ENCODE measurements at places on chromosomes 7 and 10.

- DNase-seq: no peak
Measured at GRCh38 chr7:22588351-22588750, 88.4 kb upstream of the STEAP1B start.

DNA sequence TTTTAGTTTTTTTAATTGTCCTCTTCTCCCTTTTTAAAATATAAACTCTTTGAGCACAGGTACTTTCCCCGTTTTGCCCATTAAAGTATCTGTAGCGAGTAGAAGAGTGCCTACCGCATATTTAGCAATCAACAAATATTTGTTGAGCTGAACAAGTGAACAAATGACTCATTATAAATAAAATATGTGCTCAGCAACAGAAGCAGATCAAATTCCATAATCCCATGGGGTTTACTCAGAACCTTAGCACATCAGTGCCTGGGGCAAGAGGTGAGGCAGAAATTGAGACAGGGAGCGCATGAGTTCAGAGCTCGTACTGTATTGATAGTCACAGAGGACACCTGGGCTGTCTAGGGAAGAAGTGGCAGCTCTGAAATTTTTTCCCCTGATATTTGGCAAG lies 161.0 kb downstream of the SEM1 start:
- DNase-seq: no peak

DNA sequence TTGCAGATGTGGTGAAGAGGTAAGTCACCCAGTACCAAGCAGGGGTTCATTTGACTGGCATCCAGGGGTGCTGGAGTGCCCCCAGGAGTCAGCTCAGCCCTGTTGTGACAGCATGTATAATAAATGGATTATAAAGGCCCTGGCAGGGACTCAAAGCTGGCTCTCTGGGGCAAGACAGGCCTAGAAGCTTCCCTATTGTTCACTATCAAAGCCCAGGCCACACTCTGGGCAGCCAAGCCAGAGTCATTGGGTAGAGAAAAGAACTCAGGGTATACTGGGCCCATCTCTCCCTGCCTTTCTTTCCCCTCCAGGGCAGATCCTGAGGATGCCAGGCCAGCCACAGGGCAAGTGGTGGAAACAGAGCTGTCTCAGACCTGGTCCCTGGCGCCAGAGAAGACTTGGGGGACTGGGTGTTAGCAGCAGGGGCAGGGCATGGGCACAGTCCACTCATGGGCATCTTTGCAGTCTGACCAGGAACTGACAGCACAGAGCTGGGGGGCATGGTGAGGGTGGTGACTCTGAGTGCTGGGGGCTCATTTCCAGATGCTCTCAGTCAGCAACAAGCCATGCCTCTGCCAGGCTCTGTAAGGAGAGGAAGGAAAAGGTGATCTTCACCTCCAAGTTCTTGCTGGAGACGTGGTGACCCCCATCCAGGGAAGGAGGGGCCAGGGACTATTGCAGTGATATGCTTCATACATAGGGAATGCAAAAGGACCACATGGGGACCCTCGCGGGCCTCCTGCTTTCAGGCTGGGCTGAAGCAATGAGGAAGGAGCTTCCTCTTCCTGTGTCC lies 11.7 kb downstream of the RBP3 start:
- no peak for DNase-seq

DNA sequence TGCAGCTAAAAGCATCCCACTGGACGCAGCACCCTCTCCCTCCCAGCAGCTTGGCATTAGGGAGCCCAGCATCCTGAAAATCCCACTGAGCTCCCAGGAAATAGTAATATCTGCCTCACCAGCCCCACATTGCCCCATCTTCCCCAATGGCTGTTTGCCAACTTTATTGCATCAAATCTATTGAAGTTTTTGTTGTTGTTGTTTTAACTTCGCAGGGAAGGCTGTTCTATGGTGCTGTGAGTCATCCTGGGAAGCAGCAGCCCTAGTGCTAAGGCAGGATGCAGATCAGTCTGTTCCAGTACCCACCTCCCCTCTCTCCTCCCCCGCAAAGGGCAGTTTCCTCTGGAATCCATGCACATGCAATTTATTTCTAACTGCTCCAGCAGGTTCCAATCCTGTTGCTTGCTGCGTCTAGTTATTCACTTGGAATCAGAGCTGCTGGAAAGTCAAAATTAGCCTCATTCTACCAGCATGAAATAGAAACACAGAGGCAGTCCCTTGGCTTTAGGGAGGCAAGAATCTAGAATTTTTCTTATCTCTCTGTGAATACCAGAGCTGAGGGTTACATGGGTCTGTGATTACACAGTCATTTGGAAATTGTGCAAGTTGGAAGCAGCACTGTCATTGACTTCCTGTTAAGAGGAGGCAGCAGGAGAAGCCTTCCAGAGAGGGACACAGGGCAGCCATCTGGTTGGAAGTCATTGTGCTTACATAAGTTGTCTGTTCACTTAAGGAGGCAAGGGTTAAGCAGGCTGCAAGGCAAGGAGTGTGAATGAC lies 115.9 kb upstream of the CACUL1 start:
- no peak for DNase-seq

DNA sequence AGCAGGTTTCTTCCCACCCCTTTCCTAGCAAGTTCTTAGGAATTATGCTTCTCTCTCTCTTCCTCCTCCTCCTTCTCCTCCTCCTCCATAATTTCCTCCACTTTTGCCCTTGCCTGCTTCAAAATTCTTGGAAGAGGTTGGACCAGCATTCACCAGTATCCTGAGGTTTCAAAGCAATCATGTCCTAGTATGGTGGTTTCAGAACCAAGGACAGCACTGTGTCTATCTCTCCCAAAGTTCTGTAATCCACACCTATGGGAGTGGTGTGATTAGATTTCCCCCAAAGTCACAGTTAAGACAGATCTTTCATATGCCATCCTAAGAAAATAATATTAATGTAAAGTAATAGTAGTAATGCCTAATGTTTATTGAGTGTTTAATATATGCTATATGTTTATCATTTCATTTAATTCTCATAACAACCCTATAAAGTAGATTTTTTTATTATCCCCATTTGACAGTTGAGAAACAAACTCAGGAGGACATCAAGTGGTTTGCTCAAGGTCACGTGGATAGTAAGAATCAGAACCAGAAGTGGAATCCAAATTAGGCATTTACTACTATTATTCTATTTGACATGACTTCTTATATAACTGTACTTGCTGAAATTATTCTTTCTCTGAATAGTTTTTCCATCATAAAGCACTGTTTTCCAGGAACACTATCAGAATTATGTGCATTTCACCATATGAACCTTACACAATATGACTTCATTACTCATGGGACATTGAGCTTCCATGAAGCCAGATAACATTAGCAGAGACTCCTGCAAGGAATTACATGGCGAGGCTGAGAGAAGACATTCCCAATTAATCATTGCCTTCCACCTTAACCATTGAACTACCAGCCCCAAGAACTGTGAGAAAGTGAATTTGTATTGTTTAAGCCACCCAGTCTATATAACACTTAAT lies 91.4 kb downstream of the IPMK start:
- DNase-seq: no peak

GRCh38 chr10:78220781-78221180 lies 187.1 kb downstream of the RPS24 start:
- DNase-seq: no peak

- DNase-seq: no peak
Measured at GRCh38 chr7:120504386-120504785, 231.4 kb downstream of the KCND2 start.

DNA sequence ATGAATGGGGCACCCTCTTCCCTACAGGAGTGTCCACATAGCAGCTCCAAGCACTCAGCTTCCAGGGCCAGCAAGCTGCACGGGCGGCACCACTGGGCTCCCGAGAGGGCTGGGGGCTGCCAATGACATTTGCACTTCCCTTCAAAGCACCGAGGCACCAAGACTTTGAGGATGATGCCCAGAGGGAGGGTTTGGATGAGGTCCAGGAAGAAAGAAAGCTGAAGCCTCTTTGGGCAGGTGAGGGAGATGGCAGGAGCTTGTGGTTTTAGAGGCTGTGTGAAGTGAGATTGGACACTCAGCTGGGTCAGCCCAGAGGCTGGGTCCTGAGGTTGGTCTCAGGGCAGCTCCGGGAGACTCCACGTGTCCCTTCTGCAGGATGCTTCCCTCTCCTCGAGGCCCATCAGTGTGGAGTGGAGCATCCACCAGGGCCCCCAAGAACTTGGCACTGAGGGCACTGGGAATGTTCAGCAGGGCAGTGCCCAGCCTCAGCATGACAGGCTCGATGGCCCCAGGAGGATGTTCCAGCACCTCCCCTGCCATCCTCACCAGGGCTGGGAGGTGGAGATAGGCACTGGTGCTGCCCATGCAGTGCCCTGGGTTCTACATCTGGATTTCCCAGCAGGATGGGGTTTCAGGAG lies 54.9 kb upstream of the IGFBP3 start:
- DNase-seq: no peak

DNA sequence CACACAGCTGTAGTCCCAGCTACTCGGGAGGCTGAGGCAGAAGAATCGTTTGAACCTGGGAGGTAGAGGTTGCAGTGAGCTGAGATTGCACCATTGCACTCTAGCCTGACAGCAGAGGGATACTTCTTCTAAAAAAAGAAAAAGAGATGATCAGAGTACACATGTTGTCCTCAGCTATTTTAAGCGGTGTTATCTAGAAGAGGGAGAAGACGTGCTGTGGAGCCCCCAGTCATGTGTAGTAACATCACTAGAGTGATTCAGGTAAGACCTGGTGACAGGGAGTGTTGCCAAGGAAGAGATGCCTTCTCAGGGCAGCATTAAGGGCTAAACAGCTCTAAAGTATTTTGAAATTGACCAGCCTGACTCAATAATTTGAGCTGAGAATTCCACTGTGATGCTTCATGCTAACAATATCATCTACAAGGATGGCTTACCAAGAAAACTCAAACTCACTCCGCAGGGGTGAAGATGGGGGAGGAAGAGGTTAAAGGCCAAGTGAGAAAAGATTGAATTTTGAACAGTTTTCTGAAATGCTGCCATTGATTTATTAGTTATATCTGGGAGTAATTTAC lies 97.4 kb downstream of the KLF6 start:
- no peak for DNase-seq

GRCh38 chr10:20254078-20254477 lies 437.8 kb downstream of the PLXDC2 start:
- DNase-seq: no peak

DNA sequence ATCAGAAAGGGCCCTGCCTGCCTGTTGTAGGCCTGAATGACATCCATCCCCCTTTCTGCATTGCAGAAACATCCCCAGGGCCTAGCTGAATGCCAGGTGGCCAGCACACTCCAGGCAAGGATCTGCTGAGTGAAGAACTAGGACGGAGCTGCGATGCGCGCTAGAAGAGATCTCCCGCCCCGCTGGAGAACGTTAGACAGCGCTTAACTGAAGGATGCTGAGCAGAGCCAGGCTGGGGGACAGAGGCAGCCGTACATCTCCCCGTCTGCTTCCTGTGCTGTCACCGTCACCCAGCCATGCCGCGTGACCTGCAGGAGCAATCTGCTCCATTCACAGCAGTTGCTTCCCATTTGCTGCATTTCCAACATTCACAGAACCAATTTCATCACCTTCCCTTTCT lies 73.3 kb downstream of the FAM53B start:
- no peak for DNase-seq

DNA sequence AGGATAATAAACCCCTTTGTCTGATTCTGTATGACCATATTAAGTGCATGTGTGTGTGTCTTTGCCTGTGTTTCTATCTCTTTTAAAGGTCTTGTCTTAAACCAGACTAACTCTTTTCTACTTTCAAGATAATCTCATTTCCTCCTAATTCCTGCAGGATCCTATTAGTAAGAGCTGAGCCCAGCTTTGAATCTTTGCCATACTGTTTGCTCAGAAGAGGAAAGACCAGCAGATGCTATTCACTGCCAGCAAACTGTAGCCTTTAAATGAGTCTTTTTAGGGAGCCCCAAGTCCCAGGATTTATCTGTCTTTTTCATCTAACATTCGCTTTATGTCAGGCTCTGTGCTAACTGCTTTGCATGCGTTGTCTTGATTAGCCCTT lies 2.9 kb downstream of the GPR158 start:
- no peak for DNase-seq

GRCh38 chr10:69861251-69862240 lies 59.8 kb downstream of the COL13A1 start:
- DNase-seq: no peak

- no peak for DNase-seq
Measured at GRCh38 chr10:6385665-6386064, 182.9 kb downstream of the PFKFB3 start.

DNA sequence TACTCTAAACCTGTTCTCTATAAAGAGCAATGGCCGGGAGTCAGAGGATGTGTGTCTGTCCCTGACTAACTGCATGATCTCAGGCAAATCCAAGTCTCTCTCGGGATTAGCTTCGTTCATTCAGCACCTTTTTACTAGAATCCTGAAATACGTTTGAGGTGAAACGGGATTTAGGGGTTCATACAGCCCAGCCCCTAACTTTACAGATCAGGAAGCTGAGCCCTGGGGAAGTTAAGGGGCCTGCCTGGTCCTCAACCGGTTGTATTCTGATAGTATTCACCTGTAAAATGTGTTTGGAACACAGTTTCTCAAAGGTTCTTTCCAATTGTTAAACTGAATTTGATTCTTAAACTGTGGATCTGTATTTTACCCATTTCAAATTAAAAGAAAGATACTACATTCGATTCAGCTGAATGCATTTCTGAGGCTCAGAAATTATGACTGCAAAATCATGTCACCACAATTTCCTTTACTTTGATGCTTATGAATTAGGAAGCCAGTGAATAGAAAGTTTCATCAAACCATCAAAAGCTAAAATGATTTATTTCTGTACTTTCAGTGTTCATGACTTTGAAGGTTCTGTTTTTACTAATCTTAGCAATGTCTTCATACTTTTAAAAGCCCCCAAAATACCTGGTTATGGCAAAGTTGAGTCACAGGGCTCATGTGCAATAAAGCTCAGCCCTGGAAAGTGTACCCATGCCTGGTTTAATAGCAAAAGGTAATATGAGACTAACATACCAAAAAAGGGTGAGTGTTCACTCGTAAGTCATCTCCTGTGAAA lies 28.9 kb upstream of the EZH2 start:
- DNase-seq: peak; percentile 20

GRCh38 chr10:102661658-102662028 lies 17.4 kb downstream of the TRIM8 start:
- no peak for DNase-seq

DNA sequence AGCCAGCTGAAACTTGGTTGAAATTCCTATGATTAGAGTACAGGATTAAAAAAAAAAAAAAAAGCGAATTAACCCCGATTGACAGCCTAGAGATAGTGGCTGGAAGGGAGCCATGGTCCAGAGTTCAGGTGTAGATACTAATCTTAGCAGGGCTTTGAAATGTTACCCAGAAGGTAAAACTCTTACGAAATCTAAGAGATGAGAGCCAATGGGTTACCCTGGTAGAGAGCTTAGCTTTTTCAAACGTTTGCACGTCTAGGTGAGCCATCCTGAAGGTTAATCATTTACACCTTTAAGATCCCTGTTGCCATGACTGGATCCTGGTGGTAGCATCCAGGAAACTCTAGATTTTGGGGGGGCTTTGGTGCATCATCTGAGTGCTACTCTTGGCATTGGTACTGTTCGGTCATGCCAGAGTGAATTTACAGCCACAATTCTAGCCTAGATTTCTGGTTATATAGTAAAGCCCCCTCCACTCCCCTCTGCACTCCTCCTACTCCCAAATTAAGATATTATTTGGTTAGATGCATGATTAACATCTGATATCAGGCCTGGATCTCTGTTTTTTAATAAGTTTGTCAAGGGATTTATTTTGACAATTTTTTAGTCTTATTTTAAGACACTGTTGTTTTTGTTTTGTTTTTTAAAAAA lies 1.2 kb downstream of the AGFG2 start:
- no peak for DNase-seq

GRCh38 chr7:25847336-25848070 lies 304.5 kb upstream of the NFE2L3 start:
- DNase-seq: no peak

GRCh38 chr7:3722396-3722922 lies 421.4 kb downstream of the SDK1 start:
- DNase-seq: no peak

- DNase-seq: no peak
Measured at GRCh38 chr10:44300666-44301649, 83.9 kb downstream of the CXCL12 start.
